AML-193 (cell line): ENCODE measurements at places on chromosomes 5 and 9.
A peak's percentile ranks its signal among the peaks of the same experiment; 100 is the strongest.

DNA sequence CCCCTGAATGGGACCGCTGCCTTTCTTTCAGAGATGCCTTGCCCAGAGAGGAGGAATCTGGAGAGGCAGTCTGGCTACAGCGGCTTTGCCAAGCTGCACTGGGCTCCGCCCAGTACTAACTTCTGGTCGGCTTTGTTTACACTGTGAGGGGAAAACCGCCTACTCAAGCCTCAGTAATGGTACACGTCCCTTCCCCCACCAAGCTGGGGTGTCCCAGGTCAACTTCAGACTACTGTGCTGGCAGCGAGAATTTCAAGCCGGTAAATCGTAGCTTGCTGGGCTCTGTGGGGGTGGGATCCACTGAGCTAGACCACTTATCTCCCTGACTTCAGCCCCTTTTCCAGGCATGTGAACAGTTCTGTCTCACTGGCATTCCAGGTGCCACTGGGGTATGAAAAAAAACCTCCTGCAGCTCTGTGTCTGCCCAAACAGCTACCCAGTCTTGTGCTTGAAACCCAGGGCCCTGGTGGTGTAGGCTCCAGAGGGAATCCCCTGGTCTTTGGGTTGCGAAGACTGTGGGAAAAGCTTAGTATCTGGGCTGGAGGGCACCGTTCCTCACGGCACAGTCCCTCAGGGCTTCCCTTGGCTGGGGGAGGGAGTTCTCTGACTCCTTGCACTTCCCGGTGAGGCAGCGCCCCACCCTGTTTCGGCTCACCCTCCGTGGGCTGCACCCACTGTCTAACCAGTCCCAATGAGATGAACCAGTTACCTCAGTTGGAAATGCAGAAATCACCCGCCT, 171.2 kb downstream of the CWC27 start:
- no peak for DNase-seq

DNA sequence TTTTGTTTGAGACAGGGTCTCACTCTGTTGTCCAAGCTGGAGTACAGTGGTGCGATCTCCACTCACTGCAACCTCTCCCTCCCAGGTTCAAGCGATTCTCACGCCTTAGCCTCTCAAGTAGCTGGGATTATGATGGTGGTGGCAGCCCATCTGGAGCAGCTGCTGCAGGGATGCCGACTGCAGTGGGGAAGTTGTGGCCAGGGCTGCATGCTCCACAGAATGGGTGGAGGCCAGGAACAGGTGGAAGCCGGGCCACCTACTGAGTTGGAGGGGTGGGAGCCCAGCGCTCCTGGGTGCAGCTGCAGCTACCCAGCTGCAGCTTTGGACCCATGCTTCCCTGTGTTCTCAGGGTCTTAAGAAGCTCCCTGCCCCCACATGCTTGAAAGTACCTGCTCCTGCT, 99.7 kb downstream of the SCAI start:
- DNase-seq, result no peak

GRCh38 chr5:76145945-76146344, 62.8 kb downstream of the SV2C start:
- DNase-seq, result peak; percentile 18

DNA sequence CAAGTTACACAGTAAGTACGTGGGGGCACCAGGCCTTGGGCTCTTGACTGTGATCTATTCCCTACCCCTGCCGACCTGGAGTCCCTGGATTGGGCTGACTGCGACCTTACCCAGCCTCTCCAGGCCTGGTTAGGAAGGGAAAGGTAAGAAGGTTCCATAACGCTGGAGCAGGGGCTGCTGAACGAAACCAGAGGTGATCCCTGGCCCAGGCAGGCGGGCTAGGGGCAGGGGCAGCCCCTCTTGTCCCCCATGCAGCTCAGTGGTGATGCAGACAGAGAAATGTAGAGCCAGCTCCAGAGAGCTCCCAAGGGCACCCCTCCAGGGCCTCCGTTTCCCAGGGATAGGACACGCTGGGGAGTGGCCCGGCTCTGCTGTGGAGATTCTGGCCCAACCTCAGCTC, 14.1 kb downstream of the PRRX2 start:
- no peak for DNase-seq

DNA sequence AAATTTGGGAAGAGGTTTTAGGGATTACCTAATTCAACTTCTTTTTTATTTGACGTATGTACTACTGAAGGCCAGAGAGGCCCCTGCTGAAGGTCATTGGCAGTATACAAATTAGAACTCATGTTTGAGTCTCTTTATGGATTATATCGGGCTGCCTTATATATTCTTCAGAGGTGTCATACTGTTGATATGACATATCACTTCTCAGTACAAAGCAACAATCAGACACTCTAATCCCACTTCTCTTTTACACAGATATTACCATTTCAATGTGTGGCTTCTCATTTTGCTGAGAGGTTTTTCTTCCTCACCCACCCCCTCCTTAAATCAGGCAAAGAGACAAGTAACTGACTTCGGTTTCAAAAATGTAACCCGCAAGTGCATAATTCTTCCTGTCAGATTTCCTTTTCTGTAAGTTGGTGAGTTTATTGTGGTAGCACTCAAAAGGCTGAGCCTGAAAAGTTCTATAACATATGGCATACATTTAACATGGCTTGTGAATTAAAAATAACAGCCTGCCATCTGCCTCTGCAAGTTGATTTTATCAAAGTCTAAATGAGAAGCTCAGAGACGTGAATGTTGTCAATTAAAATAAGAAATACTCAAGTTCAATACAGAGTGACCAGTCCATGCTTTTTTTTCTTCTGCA, 163.6 kb upstream of the RORB start:
- no peak for DNase-seq

- DNase-seq, result peak; percentile 57
Observed at GRCh38 chr5:39376293-39376714, 12.0 kb upstream of the C9 start.

GRCh38 chr5:146986469-146986868, 107.9 kb upstream of the PPP2R2B start:
- DNase-seq, result no peak

DNA sequence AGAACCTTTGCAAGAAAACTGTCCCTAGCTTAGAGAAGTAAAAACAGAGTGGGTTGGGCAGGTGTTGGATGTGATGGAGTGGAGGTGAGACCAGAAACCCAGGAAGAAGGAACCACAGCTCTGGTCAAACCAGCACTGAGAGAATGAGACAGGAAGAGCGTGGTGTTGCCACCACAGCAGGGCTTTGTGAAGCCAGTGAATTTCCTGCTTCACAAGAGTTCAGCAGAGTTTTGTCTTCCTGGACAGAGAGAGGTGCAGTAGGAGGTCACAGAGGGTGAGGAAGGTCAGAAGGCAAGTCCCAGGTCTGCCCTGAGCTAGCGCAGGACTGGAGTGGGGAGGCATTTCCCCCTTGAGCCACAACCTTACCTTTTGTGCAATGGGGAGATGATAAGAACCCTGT, 2306.2 kb upstream of the ACO1 start:
- DNase-seq, result no peak

GRCh38 chr5:164296603-164297080, 791.2 kb downstream of the MAT2B start:
- no peak for DNase-seq

DNA sequence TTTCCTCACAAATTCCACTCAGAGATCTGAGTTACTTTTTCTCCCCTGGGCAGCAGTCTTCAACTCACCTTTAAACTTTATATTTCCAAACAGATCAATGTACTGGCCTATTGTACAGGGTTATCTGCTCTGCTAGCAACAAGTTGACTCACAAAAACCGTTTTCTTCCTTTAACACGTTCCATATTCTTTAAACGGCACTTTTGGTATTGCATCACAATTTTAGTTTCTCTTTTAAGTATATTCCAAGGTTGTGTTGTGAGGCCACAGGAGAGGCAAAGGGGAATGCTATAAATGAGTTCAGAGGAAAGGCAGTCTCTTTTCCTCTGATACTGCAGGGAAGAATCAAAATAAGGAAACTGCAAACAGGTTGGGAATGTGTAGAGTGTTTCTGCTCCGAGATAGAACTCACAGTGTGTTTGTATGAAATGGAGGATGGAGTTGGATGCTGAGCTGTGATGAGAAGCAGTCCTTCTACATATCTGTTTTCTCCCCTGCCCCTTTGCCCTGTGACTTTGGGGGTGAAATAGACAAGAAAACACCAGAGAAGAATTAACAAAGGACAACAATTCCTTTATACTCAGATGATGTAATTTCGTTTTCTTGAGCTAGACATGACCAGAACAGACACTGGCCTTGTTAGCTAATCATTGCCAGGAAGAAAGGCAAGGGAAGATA, 9.9 kb upstream of the ALDOB start:
- DNase-seq, result peak; percentile 5
